ENCODE measurements at places on chromosomes 1 and 21.

- no peak for DNase-seq
Observed at GRCh38 chr1:159791031-159791430, 10.3 kb downstream of the DUSP23 start.

DNA sequence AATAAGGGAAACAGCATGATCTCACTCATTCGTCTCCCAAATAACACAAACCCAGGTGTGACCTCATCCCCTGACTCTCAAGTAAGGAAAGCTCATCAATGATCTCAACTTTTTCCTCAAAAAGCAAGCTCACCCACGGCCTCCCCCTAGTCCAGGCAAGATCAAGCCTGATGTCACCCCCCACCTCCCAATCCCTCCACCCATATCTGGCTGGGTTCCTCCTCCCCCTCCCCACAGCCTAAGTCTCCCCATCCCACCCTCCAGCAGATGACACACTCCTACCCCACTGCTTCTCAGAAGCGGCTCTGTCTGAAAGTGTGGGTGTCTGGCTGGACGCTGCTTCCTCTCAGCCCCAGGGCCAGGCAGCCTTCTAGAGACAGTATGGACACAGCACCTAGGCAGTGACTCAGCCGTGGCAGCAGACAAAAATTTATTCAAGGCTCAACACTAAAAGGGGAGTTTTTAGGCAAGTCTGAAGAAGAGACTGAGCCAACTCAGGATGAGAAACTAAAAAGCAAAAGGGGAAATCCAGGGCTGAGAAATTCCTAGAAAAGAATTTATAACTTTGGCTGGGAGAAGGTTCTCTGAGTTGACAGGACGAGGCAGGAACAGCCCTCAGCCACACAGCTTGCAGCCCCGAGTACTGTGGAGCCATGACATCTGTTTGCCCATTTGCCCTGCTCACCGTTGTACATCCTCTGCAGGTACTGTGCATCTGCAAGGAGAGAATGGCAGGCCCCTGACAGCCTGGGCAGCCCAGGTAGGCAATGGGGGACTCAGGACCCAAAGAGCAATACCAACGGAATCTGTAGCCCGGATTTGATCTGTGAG lies 81.6 kb upstream of the LRRC8D start:
- DNase-seq = peak; percentile 52

DNA sequence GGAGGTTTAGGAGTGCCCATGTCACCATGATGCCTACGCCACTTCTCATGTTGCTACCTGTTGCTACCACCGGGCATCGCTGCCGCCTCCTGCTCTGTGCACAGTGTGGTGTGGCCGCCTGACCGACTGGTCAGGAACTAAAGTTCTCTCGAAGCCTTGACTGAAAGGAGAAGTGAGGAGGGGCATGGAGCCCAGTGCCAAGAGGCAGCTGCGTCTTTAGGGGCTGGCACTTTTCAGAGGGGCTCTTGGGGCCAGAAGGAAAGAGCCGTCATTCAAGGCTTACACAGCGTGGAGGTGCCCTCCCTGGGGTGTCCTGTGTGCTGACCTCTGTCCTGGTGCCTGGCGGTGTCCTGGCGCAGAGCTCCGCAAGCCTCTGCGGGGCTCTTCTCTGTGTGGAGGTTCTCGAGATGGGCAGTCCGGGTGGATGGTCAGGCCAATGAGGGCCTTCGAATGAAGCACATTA lies 57.2 kb downstream of the ADARB1 start:
- no peak for DNase-seq

DNA sequence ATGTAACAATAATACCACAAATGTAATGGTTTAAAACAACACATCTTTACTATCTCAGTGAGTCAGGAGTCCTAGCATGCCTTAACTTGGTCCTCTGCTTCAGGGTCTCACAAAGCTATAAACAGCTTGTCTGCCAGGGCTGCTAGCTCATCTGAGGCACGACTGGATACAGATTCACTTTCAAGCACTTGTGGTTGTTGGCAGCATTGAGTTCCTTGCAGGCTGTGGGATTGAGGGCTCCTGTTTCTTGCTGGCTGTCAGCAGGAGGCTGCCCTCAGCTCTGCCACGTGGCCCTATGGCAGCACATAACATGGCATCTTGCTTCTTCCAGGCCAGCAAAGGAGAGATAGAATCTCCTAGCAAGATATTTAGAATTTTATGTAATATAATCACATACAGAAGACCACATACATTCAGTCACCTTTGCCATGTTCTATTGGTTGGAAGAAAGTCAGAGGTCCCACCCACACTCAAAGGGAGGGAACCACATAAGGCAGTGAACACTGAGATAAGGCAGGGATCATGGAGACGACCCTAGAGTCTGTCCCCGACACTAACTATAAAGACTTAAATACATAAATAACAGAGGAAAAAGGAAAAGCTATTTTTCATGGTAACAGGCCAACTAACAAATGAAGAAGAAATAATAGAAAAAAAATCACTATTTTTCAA lies 18.9 kb upstream of the IPP start:
- DNase-seq = no peak

- no peak for DNase-seq
Observed at GRCh38 chr21:16534408-16535101, 804.8 kb downstream of the USP25 start.

GRCh38 chr1:113904293-113904673 lies 316 bp downstream of the AP4B1 start:
- no peak for DNase-seq

- no peak for DNase-seq
Observed at GRCh38 chr1:98975810-98976209, 28.9 kb downstream of the PLPPR5 start.

GRCh38 chr1:87816646-87817045 lies 488.0 kb downstream of the LMO4 start:
- DNase-seq = no peak

DNA sequence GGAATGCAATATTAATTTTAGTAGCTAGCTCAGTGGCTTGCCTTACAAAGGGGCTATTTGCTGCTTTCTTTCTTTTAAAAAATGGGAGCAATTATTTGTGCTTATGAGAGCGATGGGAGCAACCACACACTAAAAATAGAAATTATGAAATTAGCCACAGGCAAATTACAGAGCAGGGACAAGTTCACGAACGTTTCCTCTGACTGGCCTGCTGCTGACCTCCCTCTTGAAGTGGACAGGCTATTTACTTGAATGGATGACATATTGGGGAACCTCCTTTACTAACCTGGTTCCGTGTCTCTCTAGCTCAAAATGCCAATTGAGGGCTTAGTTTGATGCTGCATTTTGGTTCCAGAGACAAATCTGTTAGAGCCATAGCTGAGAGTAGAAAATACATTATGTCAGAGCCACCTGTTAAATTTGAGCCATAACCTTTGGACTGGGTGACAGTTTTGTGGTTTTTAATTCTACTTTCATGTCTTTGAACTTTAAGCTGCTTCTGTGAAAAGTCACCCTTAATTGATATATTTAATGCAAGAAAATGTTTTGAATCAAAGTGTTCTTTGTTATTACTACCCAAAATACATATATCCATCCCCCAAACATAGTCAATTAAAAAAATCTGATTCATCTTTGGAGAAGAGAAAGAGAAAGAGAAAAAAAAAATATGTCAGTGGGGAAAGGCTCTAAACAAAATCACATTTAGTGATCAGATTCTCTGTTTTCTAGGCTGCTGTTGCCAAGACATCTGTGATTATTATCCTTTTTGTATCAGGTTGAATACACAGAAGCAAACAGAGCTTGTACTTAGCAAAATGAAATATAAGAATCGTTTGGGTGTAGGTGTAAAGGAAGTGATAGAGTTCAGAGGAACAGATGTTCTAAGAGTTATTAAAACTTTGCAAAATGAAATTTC lies 351.9 kb downstream of the ADGRL2 start:
- DNase-seq = no peak

GRCh38 chr1:37238364-37239224 lies 204.3 kb upstream of the GRIK3 start:
- DNase-seq = no peak

GRCh38 chr1:24692351-24692980 lies 49.4 kb downstream of the SRRM1 start:
- no peak for DNase-seq

- DNase-seq = no peak
Observed at GRCh38 chr1:150869683-150870082, 6.7 kb downstream of the ARNT start.

DNA sequence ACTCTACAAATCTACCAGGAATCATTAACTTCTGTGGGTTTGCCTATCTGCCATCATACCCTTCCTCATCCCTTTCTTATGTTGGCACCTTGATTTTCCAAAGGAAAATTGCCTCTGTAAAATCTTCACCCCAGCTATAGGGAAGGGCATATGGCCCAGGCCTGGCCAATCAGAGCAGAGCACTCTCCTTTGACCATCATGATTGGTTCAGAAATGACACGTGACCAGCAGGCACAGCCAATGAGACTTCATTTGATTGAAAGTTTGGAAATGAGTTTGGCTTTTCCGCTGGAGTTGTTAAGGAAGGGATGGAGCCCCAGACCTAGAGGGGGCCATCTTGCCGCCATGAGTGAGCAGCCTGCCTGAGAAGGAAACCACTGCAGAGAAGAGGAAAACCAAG lies 35.1 kb upstream of the IFFO2 start:
- no peak for DNase-seq

- DNase-seq = no peak
Observed at GRCh38 chr1:31230378-31230777, 9.3 kb downstream of the NKAIN1 start.

- DNase-seq = no peak
Observed at GRCh38 chr1:88801575-88802208, 89.7 kb downstream of the GTF2B start.

DNA sequence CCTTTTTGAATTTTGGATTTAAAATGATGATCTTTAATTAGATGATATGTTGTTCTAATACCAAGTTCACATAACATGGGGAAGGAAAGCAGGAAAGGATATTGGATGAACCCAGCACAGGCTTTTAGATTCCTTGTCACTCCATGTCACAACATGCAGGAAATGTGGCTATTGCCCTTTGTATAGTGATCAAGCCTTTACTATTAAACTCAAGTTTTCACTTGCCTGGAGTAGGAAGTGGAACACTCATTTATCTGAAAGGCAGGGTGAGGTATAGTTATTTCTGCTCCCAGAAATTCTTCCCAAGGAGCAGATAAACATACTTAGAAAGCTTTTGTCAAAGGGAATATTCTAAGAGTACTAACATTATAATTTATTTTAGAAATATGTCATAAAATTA lies 37.2 kb upstream of the BCAS2 start:
- no peak for DNase-seq

DNA sequence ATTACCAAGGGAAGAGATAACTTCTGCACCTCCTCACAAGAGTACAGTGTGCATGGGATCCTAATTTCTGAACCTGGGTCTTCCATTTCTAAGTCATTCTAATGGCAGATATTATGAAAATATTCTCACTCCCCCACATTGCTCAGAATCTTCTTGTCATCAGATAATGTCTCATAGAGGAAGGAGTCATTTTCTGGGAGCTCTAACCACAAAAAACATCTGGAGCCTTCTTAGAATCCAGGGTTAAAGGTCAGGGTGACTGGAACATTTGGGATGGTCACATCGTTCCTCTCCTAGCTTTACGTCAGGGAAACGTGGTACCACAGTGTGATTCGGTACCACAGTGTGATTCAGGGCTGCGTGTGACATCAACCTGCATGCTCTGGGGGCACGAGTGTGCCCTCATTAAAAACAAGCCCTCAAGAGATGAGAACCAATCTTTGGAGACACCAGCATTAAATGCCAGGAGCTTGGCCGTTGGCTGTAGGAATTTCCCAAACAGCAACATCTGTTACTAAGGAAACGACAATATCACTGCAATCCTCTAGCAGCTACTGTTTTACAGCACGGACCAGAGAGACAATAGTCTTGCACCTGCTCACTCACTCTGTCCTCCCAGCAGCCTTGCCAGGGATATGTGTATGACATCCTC lies 179.1 kb downstream of the PSMG1 start:
- DNase-seq = no peak

Measured in activated T-cell treated with anti-CD3 and anti-CD28 coated beads for 48 hours (primary cell).